ENCODE measurements at places on chromosomes 12 and 14.

- no peak for DNase-seq
Observed at GRCh38 chr12:115918763-115919162, 358.7 kb downstream of the MED13L start.

DNA sequence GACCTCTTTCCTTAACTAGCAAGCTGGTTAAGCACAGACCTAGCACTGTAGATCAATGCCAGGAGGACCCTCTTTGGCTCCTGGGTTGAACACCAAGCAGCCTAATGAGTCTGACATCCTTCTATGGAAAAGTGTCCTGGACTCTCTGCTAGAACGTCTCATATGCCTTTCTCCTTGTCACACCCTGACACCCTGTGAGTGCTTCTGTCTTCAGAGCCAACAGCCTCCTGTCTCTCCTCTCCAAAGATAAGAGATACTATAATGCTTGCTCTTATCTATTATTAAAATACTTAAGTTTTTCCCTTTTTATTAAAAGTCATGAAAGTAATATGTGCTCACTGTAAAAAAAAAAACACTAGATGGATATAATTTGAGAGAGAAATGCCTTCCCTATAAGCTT, 222.7 kb downstream of the FOXN3 start:
- DNase-seq: no peak

DNA sequence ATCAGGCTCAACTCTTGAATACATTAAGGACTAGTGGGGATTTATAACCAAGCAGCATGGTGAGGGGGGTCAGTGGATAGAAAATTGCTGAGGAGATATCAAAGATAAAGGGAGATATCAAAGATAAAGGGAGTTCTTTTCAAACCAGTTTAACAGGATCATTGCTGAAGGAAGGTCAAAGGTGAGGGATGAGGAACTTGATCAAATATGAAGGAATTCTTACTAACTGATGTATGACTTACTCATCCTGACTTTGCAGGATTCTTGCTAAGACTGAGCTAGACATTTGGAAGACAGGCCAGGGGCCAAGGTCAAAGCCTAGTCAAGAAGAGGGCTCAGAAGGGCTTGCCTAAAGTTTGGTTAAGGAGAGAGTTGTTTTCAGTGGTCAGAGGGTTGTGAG, 4.8 kb downstream of the ABHD4 start:
- no peak for DNase-seq

- DNase-seq: no peak
Observed at GRCh38 chr12:20455001-20455706, 86.8 kb downstream of the PDE3A start.

DNA sequence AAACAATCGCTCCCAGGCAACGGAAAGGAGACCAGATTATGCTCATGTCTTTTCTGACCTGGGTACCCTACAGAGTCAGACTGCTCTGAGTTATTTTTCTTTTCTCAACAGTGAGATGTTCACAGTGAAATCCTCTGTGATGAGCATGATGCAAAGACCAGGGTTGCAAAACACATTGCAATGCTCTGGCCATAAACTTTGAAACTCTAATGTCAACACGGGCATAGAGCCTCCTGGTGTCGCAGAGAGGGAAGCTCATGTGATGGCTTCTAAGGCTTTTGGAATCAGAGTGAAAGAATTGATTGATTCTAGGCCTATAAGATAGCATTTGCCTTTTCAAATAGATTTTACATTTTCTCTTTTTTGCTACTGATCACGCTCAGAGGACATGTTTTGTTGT, 193.4 kb downstream of the RASSF9 start:
- DNase-seq: no peak

DNA sequence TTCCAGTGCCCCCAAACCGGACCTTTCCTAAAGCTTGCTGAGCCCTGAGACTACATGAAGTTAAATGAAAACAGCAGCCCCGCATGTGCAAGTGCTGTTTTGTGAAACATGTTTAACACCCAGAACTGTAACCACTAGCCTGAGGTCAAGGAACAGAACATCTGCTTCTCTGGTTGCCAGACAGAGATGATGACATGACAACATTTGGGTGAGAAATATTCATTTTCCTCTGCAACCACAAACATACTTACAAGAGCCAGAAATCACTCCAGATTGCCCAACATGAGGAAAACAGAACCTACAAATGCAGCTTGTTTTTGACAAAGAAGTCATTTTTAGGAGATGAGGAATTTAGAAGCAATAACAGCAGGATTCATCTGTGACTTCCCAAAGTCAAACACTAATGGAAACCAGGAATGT, 110.4 kb downstream of the BCAT1 start:
- DNase-seq: no peak

Data from stimulated activated CD4-positive, alpha-beta T cell treated with anti-CD3 and anti-CD28 coated beads, Interleukin-12 subunit alpha, Interleukin-12 subunit beta, amount 100 ng/mL, for 24 hours (primary cell).